GOT3 (cell line): ENCODE measurements at places on chromosomes 2 and 18.

DNA sequence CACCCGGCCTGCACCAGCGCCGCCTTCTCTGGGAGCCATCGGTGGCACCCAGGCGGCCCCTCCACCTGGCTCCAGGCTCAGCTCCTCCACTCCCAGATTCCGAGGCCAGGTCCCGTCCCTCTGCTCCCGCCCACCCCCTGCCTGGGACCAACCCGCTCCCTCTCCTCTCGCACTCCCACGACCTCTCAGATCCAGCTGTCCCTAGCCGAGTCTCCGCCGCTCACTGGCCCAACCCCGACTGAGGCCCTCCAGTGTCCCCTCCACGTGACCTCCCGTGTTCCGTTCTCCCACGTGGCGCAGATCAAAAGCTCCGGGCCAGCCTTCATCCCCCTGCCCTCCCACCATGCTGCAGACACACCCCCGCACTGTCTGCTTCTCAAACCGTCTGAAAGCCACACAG is 14.4 kb upstream of the SALL3 start:
- no peak for DNase-seq

GRCh38 chr18:23134780-23135549 is at the start of gene CABLES1:
CABLES1 (plus strand) TSS chr18:23135485; CDS start chr18:23135763, 278 bp downstream.
- peak; percentile 1 for DNase-seq

GRCh38 chr2:152715112-152715511 is 2.1 kb downstream of the PRPF40A start:
- DNase-seq, result no peak

DNA sequence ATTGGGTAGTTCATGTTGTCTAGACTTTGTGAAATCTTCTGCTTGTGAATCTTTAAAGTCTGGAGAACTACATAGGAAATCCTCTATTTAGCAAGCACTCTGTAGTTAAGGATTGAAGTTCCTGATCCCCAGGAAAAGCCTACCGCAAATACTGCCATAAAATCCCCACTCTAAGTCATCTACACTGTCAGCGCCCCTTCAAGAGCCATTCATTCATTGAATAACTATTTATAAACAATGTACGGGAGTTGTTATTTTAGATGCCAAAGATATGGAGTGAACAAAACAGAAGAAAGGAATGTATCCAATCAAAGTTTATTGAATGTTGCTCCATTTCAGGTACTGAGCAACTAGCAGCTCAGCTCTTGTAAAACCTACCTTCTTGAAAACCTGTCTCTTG is 36.5 kb upstream of the SLC39A10 start:
- no peak for DNase-seq

DNA sequence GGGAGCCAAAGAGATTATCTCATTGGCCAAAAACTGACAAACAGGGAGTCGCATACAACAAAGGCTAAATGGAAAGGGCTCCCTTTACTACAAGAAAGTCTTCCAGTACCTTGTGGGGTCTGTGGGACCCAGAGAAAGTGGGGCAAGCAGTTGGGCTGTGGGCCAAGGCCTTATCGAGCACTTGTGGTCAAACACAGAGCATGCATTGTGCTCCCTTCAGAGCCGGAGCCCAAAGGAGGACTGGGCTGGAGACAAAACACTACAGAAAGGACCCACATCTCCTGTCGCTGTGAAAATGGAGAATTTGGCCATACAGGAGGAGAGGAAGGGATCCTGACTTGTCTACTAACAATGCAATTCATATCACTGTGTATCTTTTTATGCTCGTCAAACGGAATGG is 37.1 kb upstream of the SLC1A4 start:
- DNase-seq, result no peak

GRCh38 chr2:65652066-65652465 is 219.7 kb upstream of the SPRED2 start:
- no peak for DNase-seq

- no peak for DNase-seq
These were observed 794.2 kb downstream of the ERBB4 start for GRCh38 chr2:211744379-211744778.

- DNase-seq, result no peak
These were observed 180.0 kb upstream of the CCDC150 start for GRCh38 chr2:196459539-196459938.
